ENCODE measurements at places on chromosomes 12 and 14.
A peak's percentile ranks its signal among the peaks of the same experiment; 100 is the strongest.

- DNase-seq, result no peak
Observed at GRCh38 chr14:88493392-88494185, 61.2 kb downstream of the PTPN21 start.

GRCh38 chr12:53289891-53290290 lies 5.5 kb upstream of the PFDN5 start:
- DNase-seq, result no peak

DNA sequence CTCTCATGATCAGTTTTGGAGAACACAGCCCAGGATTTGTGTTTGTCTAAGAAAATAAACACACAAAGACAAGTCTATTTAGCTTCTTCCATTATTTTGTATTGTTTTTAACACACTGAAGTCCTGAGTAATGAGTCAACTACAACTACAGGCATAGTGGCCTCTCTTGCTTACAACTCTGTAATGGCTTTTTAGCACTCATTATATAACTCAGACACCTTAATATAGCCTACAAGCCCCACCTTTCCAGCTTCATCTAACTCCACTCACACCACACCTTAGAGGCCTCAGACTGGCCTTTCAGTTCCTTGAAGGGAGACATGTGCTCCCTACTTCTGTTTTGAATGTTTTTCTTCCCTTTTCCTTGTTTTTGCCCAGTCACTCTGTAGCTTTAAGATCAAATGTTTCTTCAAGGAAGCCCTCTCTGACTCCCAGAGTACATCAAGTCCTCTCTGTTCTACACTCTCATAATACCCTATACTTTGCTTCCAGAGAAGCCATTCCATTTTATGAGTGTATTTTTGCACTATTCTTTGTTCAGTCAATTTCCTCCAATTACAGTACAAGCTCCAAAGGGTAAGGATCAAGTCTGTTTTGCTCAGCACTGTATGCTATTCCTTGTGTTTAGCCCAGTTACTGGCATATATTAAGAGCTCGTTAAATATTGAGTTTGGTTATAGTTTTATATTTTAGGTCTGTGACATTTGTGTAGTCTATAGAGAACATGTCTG lies 233.6 kb upstream of the ARHGAP5 start:
- DNase-seq, result no peak

DNA sequence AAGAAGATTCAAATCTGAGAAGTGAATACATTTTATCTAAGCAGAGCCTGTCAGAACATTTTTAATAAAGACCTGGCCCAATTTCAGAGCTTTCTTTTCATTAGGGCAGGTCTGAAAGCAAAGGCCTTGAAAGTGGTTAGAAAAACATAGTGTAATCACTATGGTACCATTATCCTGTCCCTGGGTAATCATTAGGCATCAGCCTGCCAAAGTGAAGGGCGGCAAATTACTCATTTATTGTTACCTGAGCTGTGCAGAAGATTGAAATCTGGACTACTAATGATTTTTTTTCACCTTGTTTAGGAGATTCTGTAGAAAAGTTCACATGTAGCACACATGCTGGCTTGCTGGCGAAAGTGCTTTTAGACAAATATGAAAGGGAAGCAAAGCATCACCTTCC lies 92.6 kb upstream of the PRKD1 start:
- DNase-seq, result no peak

DNA sequence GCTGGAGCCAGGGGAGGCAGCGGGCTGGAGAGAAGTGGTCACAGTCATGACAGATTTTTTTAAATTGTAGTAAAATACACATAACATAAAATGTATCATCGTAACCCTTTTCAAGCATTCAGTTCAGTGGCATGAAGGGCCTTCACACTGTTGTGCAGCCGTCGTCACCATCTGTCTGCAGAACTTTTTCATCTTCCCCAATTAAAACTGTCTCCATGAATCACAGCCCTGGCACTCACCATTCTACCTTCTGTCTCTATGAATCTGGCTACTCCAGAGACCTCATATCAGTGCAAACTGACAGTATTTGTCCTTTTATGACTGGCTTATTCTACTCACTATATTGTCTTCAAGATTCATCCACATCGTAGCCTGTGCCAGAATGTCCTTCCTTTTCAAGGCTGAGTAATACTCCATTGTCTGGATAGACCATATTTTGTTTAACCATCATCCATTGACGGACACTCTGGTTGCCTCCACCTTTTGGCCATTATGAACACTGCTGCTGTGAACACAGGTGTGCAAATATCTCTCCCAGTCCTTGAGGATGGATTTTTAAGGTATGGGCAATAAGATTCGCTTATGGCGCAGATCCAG lies 91.5 kb upstream of the NCOR2 start:
- no peak for DNase-seq

DNA sequence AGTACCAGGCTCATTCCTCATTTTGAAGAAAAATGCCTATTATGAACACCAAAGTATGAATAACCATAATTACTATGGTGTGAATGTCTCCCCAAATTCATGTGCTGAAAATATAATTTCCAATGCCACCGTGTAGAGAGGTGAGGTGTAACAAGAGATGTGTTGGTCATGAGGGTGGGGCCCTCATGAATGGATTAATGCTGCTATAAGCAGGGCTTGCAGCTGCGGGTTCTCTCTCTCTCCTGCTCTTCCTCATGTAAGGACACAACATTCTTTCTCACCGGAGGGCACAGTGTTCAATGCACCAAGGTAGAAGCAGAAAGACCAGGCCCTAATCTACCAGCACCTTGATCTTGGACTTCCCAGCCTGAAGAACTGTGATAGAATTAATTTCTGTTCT lies 70.0 kb downstream of the TMTC1 start:
- no peak for DNase-seq

GRCh38 chr14:82084813-82085212 lies 551.2 kb upstream of the SEL1L start:
- DNase-seq, result no peak

GRCh38 chr14:90553298-90553920 lies 156.6 kb downstream of the CALM1 start:
- DNase-seq, result no peak

DNA sequence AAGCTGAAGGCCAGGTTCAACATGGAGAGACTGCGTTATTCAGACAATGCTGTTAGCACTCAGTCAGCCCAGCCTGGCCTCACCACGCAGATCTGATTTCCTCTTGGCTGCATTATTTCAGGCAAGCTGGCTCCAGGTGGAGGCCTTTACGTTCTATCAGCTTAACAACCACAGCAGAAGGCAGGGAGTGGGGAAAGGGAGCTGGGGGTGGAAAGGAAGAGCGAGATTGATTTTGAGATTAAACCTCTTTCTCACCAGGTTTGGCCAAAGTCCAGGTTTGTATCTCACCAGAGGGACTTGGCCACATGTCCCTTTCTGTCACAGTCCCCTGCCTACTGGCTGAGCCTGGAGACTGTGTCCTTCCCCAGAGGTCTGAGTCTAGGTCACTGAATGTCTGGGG lies 543.7 kb upstream of the TMEM132C start:
- no peak for DNase-seq

DNA sequence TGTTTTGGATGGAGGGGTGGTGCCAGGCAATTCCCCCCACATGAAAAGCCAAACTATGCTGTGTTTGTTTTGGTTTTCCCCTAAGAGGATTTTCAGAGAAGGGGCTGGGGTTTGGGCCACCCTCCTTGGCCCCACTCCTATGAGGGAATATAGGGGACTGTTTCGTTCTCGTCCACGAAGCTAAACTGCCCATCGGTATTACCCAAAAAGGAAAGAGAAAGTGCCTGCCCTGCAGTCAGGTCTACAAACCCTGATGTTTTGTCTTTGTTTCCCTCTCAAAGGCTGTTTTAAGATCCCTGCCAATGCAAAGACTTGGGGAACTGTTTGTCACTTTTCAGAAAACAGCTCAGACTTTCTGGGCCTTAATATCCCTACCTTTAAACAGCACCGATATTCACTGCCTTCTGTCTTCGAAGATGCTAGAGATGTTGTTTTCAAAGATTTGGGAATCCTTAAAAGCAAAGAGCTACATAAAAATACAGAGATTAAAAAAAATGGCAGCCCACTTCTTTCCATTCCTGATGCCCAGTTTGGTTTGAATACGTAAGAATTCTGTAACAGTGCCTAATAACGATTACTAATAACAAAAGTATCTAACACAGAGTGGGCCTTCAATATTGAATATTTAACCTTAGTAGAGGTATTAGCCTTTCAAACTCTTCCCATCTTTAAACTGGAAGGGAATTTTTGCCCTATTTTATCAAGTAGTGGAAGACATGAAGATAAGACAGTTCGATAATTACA lies 518.4 kb downstream of the MED13L start:
- no peak for DNase-seq

GRCh38 chr14:44339231-44339630 lies 167.9 kb downstream of the FSCB start:
- DNase-seq, result no peak

GRCh38 chr12:53499266-53500141 lies at the start of gene MAP3K12:
Gene MAP3K12, minus strand, starts transcription at chr12:53499458. Its CDS starts 12,067 bp downstream, at chr12:53487391.
- peak; percentile 42 for DNase-seq

DNA sequence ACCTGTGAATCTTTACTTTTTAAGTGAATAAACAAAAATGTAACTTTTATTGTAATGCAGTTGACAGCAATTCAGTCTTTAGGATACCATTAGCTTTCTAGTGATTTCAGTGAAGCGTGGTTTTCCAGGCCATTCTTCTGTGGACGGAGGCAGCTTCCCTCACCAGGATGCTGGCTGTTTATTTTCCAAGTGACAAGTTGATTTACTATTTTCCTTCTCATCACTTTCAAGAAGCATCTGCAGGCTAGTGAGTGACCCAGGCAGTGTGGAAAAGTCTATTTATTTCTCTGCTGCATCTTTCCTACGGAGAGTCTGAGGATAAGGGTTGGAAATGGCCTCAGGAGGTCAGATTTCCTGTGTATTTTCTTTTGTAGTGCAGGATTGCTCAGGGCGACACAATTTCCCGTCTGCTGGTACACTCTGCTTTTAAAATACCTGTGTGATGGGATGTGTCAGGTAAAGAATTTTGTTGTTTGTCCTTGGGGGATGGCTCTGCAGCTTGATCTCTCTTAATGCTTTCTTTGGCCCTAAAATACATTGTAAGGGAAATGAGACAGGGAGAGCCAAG lies 467.8 kb downstream of the NRXN3 start:
- no peak for DNase-seq

DNA sequence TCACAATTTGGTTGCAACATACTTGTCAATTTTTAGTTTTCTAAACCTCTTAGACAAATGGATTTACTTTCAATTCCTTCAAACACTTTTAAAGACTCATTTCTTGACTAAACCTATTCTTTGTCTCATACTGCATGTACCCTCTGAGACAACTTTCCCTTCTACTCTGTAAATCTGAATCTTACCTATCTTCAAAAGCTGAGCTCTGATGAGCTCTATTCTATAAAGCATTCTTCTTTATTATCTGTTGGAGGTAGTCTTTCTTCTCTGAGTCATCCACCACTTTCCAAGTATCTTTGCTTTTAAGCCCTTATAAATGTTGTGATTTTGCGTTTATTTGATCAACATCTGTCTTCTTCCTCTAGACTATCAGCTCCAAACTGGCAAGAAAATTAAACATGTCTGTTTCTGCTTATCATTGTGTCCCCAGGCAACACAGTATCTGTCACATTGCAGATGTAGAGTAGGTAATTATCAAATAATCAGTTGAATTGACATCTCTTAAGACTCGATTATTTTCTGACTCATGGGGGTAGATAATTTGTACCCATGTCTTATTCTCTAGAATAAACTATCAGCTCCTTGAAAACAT lies 265.6 kb upstream of the FAR2 start:
- no peak for DNase-seq

GRCh38 chr12:103884316-103884715 lies 43.3 kb upstream of the NT5DC3 start:
- DNase-seq, result no peak

DNA sequence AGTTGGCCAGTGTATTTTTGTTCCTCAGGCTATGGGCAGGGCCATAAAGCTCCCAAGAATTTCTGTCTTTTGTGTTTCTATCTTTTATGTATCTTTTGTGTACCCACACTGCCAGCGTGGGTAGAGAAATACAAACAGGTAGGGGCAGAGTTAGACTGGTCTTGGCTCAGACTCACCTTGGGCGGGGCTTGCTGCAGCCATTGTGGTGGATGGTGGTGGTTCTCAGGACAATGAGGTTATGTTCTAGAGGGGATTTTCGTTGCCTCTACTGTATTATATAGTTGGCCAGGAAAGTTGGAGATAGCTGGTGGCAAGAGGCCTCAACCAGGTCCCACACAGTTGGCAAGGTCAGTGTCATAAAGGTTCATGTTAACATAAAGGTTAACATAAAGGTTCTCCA lies 977.5 kb upstream of the LRFN5 start:
- no peak for DNase-seq

DNA sequence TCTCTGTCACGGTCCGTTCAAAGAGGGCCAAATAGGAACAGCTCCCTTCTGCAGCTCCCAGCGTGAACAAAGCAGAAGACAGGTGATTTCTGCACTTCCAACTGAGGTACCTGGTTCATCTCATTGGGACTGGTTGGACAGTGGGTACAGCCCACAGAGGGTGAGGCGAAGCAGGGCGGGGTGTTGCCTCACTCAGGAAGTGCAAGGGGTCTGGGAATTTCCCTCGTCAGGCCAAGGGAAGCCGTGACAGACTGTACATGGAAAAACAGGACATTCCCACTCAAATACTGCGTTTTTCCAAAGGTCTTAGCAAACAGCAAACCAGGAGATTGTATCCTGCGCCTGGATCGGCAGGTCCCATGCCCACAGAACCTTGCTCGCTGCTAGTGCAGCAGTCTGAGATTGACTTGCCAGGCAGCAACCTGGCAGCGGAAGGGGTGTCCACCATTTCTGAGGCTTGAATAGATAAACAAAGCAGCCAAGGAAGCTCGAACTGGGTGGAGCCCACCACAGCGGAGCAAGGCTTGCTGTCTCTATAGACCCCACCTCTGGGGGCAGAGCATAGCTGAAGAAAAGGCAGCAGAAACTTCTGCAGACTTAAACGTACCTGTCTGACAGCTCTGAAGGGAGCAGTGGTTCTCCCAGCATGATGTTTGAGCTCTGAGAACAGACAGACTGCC lies 22.7 kb downstream of the SLC38A1 start:
- DNase-seq, result no peak

DNA sequence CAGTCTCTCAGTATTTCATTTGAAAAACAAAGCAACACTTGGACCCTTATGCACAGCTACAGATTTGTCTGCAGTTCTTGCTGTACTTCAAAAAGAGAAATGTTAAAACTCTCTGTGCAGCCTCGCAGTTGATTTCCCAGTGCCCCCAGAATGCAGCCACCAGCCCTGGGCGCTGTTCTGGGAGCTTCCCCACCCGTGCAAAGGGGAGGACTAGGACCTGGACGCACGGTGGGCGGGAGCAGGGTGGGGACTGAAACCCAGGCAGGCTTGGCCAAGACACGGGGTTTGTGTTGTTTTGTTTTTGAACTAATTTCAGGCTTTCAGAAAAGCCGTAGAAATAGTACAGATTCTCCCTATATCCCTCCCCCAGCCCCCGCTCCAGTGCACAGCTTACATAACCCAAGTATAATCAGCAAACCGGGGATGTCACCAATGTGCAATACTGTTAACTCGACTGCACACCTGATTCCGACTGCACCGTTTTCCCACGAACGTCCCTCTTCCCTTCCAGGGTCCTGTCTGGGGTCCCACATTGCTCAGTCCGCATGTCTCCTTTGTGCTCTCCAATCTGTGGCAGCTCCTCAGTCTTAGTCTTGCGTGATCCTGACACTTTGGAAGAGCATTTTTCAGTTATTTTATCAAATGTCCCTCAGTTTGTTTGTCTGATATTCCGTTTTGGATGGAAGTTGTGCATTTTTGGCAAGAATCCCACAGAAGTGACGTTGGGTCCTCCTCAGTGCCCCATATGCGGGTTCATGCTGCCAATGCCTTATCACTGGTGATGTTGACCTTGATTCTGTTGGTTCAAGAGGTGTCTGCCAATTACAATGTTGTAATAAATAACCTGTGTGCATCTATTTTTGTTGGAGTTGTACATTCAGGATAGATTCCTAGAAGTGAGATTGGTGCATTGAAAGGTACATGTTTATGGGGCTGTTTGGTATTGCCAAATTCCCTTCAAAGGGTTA lies 95.9 kb downstream of the SETD3 start:
- no peak for DNase-seq

Measured in stimulated activated CD4-positive, alpha-beta T cell treated with anti-CD3 and anti-CD28 coated beads, Interleukin-15, amount 100 ng/mL, for 1 hour (primary cell).